NCI-H748 treated with DMSO at 0.1 percent for 48 hours (cell line): ENCODE measurements at places on chromosomes 3 and 15.
A peak's percentile ranks its signal among the peaks of the same experiment; 100 is the strongest.

DNA sequence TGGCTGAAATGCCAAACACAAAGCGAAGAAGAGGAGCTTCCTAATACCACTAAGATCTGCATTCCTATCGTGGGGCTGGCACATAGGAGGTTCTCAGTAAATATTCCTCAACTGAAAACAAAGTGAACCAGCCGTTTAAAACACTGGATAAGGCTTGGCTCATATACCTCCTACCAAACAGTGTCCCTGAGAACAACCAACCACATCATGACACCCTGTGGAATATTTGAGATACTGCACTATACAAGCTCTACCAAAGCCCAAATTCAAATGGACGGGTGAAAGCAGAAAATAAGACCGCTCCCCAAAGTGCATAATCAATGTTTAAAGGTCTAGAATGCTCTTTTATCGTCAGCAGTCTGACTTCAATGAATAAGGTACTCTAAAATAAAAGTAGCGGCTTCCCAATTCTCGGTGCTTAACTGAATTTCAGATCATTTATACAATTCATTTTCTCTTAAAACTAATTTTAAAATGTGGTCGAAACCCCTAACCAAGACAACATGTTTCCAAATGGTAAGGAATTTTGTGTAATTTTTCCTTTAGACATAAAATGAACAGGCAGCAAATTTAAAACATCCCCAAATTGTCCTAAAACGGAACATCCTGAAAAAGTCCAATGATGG is 425.8 kb downstream of the ERC2 start:
- peak; percentile 28 for DNase-seq

GRCh38 chr3:13353936-13354542 is 66.1 kb downstream of the NUP210 start:
- no peak for DNase-seq

GRCh38 chr15:49817100-49817499 is 196.3 kb downstream of the DTWD1 start:
- no peak for DNase-seq

DNA sequence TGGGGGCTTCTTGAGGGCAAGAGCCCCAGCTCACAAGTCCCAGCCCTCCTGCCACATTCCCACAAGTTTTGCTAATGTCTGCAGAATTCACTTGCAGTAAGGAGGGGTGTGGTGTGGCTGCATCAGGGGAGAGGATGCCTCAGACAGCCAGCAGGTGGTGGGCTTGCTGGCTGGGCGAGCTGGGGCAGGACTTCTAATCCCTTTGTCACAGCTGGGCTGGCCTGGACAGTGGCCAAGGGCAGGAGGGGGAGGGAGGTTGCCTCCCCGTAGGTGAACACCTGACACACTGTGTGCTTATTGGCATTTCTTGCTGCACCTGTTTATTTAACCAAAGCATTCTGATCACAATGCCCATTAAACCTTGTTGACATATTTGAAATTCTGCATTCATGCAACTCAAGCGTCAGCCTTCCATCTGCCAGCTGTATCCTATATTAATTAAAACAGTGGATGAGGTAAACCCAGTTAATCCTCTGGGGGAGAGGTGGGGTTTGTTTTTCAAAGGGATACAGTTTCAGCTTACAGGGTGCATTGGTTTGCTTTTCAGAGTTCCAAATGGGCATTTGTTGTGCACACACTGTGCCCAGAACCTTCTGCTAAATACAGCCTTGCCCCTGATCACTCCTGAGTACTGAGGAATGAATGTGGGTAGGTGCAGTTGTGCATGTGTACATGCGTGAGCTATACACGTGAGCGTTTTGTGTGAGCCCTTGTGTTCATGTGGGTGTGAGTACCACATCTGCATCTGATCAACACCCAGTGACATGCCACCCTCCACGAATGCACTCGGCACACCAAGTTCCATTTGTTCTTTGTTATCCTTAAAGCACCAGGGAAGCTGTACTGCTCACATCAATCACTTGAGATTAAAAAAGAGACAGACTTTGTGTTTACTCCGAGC is 268.7 kb downstream of the XXYLT1 start:
- DNase-seq, result peak; percentile 87

DNA sequence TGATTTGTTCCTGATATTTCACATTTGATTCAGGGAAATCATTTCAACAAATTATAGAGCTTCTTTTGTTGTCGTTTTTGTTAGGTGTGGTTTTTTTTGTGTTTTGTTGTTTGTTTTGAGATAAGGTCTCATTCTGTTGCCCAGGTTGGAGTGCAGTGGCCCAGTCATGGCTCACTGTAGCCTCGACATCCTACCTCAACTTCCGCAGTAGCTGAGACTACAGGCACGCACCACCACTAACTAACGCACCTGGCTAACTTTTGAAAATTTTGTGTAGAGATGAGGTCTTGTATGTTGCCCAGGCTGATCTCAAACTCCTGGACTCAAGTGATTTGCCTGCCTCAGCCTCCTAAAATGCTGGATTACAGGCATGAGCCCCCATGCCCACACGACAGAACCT is 177.0 kb downstream of the AKAP13 start:
- no peak for DNase-seq

- no peak for DNase-seq
These were observed 121.7 kb downstream of the CBLB start for GRCh38 chr3:105747060-105747541.

DNA sequence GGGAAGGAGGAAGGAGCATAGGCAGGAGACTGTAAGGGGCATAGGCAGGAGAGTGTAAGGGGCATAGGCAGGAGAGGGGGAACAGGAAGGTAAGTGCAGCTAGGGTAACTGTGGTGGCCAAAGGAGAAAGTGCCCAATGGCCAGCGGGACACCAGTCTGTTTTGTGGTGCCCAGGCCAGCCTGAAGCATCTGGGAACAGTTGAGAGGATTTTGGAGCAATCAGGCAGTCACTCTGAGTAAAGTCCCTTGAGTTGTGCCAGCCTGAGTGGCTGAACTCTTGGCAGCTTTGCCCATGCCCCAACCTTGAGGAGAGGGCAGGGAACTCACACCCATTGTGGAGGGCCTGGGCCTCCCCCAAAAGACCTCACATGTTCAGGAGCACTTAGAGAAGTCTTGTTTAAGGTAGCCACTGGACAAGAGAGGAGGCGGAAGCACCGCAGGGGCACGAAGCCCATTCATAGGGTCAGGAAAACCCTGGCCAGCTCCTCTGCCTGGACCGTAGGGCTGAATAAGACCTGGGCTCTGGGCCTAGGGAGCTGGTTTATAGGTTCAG is 3.5 kb upstream of the TGM5 start:
- no peak for DNase-seq

- no peak for DNase-seq
These were observed 51.8 kb upstream of the ANKRD34C start for GRCh38 chr15:79230766-79231165.

GRCh38 chr15:101453123-101454120 is 36.1 kb downstream of the PCSK6 start:
- DNase-seq, result no peak

- no peak for DNase-seq
These were observed 237.2 kb upstream of the DPH6 start for GRCh38 chr15:35783203-35783602.

DNA sequence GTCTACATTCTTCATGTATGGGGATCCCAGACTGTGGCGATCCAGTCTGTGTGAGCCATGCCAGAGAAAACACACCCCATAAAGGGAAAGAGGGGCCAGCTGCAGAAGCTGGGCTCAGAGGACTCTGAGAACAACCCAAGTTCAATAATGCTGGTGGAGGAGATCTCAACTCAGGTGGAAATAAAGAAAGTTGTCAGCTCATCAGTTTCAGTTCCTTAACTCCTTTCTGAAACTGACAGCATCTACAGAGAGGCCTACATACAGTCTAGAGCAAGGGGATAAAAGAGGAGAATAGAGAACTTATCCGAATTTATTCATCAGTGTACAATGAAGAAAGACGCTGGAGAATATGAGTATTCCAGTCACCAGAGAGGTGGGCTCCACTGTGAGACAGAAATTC is 77.0 kb downstream of the NTRK3 start:
- no peak for DNase-seq

GRCh38 chr3:31116651-31117050 is 222.2 kb upstream of the GADL1 start:
- DNase-seq, result no peak

DNA sequence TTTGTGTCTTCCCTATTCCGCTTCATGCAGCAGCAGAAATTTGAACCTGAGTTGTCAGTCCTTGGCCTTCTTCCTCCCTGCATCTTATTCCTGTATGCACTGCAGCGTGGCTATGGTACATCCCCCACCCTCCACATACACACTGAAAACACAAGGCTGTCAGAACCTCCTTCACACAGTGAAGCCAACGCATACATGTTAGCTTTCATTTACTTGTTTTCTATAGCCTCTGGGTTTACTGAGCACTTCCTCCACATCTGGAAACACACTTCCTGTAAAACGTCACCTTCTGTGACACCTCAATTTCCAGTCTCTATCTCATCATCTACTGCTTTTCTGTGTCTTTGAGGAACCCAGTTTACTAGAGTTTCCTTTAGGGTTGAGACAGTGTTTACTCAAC is 47.0 kb downstream of the SUSD5 start:
- no peak for DNase-seq

- no peak for DNase-seq
These were observed 158.8 kb downstream of the CLSTN2 start for GRCh38 chr3:140093742-140094141.

DNA sequence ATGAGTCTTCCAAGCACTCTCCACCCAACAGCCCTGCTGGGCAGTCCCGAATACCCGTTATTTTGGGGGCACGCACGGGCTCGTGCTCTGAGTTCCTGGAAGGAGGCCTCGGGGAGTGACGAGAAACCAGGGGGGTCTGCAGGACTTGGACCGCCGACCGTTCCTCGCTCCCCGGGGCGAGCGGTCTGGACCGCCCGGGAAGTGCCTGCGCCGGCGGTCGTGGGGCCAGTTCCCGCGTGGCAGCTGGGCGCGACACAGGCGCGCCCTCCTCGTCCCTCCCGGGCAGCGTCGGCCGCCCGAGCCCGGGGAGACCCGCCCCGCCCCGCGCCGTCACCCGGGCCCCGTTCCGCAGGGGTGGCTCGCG is 387 bp downstream of the GNB4 start:
- DNase-seq, result peak; percentile 3

- DNase-seq, result no peak
These were observed 15.9 kb downstream of the PLA2G4F start for GRCh38 chr15:42140383-42141070.

- DNase-seq, result no peak
These were observed 64.5 kb downstream of the CGNL1 start for GRCh38 chr15:57440799-57441198.

GRCh38 chr15:55796321-55796965 is 53.5 kb upstream of the PRTG start:
- no peak for DNase-seq

- DNase-seq, result no peak
These were observed 50.1 kb upstream of the GATM start for GRCh38 chr15:45428491-45428890.

DNA sequence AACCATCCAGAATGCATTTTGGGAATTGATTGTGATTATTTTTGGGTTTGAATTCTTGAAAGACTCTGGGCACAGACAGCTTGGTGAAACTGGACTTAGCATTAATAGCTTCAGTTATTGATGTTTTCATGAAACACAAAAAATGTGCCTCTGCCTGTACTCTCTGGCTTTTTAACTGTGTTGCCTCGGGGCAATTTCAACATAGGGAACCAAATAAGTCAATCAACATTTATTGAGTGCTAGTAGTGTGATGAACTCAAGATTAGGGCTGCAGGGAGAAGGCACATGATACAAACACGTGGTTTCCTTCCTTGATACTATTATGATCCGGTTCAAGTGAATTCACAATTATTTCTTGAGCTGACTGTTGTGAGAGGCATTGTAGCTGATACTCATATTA is 50.8 kb downstream of the UNC13C start:
- DNase-seq, result no peak

DNA sequence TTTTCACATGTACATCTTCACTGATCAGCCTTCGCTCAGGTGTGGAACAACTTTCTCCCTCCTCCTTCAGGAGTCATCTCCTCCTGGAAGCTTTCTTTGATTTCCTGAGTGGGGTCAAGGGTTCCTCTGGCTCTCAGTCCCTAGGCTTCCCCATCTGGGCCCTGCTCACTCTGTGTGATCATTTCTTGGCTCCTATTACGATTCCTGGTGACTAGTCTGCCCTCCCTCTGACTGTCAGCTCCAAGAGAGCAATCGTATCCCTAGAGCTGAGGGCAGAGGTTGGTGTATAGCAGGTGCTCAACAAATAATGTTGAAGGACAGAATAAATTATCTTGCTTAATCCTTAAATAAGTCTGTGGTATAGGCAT is 15.3 kb upstream of the PRKCD start:
- no peak for DNase-seq

GRCh38 chr3:56125358-56126005 is 342.8 kb downstream of the ERC2 start:
- DNase-seq, result no peak

- peak; percentile 66 for DNase-seq
These were observed 272.2 kb upstream of the CHRNA7 start for GRCh38 chr15:31758126-31758525.

- DNase-seq, result no peak
These were observed 13.0 kb downstream of the EFCC1 start for GRCh38 chr3:129014148-129014547.

DNA sequence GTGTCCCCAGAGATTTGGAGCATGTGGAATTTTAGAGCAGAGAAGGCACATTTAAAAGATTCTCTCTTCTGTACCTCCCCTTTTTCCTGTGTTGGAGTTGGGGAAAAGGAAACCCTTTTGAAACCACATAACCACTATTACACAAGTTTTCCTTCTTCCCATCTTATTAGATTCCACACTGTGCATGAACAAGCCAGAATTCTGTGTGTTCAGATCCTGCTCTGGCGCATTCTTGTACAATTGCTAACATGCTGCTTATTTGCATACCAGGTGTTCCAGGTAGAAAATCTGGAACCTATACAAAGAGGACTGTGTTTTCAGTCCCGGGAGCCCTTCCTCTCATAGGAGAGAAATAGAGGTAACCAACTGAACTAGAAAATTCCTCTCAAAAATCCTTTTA is 2.6 kb upstream of the CIB2 start:
- no peak for DNase-seq

DNA sequence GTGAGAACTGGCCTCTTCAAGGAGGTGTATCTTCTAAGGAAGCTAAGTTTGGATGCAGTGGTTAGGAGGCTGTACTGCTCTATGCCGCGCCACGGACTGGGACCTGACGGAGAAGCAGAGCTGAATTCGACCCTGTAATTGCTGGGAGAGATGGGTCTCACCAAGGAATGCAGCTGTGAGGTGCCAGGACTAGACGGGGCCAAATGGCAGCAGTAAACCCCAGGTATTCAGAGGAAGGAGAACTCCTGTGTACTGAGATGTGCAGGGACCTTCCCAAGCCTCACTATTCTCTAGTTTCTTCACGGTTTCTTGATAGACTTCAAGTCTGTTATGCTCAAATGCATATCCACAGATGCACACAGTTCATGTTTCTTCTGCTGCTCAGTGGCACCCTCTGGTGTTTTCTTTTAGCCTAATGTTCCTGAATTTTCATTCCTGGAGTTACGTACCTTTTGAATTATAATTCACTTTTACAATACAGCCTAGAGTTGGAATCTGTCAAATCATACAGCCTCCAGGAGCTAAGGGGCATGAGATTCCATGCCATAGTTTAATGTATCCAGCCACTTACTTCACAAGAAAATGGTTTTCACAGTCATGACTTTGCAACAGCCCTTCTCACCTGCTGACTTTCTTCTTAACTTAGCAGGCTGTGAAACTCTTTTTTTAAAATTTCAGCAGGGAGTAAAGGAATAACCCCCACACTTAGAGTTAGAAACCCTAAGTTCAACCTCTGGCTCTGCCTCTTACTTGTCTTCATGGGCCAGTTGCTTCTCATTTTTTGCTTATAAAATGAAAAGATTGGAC is 61.8 kb downstream of the GLDN start:
- DNase-seq, result peak; percentile 7

- DNase-seq, result no peak
These were observed 135.3 kb upstream of the TGFBR2 start for GRCh38 chr3:30471066-30471465.

GRCh38 chr3:177169936-177170722 is 27.2 kb downstream of the TBL1XR1 start:
- no peak for DNase-seq
